ENCODE measurements at places on chromosomes 13 and 19.
A peak's percentile ranks its signal among the peaks of the same experiment; 100 is the strongest.

DNA sequence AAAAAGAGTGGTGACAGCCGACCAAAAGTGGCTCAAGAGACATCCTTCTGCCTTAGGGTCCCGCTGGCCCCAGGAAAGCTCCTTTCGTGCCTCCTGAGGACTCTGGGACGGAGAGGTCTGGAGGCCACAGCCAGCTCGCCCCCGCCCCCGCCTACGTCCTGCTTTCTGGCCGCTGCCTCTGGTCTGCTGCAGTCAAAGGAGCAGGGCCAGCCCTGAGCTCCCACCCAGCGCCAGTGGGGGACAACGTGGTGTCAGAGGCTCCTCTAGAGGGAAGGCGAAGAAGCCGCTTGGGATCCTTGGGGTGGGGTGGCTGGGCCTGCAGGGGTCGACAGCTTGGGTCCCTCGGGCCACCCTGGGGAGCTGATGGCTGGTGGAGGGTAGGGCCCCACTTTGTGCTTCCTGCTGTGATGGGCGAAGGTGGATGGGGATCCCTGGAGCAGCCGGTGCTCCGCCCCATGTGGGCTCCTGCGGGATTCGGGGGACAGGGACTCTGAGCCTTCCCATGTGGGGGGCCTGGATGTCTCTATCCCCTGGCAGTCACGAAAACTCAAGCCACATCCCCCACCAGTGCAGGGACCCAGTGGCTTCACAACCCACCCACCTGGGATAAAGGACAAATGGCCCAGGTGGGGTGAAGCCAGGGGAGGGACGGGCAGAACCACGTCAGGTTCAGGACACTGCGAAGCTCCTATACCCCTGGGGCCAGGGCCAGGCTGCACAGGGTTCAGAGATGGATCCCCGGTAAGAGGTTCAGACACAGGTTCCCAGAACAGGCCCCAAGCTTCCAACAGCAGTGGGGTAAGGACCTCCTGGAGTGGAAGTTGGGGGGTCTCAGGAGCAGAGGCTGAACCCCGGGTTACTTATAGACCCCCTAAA is 9.0 kb upstream of the DIRAS1 start:
- no peak for DNase-seq

GRCh38 chr13:87777387-87777786 is 106.2 kb downstream of the SLITRK5 start:
- DNase-seq, result no peak

DNA sequence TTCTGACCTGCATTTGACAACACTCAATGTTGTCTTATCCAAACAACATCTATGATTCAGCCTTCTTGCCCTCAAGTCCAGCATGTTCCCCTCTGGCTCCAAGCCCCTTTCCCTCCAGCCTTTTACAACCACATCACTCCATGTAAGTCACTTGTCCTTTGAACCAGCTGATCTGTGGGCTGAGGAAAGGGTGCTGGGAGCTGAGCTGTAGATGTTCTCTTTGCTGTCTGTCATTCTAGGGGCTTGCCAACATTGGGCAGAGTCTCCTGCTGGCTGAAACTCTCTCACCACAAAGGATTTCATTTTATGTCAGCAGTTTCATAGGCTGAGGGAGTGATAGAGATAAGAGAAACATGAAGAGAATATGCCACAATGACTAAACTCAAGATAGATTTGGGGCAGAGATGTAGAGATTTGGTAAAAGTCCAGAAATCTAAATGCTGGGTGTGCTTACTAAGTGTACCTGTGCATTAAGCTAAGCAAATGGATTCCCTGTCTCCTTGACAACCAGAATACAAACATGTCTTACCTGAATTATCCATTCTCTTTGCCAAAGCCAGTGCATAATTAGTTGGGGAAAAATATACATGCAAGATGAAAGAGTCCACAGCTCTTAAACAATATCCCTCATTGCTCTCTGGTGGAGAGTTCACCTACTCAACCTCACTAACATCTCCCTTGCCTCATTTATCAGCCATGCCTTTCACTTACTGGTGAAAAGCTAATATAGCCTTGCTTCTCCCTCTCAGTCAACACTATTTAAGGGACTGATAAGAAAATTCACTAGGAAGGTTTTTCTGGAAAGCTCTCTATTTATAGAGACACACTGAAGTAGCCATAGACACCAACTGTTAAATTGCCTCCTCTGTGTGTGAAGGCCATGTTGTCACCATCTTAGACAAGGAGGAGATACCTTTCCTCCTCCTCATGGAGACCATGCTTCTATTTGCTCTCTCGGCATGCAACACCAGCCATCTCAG is 175.5 kb upstream of the SERP2 start:
- peak; percentile 61 for DNase-seq

DNA sequence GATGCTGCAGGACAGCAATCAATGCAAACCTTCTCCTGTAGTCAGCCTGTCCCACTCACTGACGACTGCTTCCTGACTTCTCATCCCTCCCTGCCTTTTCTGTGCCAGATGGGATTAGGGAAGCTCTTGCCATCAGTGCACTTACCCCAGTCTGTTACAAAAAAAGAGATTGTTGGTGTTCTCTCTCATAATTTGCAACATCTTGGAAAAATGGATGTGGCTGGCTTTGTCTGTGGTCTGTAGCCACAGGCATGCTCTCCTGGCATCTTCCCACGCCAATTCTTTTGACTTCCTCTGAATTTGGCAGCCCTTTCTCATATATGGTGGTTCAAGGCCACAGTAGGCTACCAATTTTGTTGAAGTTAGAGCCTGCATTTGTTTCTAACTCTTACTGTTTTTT is 11.6 kb upstream of the HTR2A start:
- no peak for DNase-seq

DNA sequence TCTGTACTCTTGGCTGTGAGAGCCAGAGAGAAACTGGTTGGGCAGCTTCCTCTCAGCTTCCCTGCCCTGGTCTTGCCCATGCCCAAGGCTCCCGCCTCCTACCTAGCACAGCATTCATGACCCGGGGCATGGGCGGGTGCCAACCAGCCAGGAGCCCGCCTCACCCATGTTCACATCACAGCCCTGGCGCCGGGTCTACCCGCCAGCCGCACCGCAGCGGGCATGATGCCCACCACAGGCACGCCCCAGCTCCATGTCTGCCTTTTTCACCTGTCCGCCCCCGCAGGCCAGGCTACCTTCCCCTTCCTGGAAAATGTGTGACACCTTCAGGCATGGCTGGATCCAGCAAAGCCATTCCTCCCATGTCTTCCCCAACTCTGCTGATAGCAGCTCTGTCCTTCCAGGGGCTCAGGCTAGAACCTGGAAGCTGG is 42.1 kb downstream of the PTPRS start:
- no peak for DNase-seq

GRCh38 chr13:102187313-102187712 is 214.5 kb downstream of the FGF14 start:
- DNase-seq, result no peak

DNA sequence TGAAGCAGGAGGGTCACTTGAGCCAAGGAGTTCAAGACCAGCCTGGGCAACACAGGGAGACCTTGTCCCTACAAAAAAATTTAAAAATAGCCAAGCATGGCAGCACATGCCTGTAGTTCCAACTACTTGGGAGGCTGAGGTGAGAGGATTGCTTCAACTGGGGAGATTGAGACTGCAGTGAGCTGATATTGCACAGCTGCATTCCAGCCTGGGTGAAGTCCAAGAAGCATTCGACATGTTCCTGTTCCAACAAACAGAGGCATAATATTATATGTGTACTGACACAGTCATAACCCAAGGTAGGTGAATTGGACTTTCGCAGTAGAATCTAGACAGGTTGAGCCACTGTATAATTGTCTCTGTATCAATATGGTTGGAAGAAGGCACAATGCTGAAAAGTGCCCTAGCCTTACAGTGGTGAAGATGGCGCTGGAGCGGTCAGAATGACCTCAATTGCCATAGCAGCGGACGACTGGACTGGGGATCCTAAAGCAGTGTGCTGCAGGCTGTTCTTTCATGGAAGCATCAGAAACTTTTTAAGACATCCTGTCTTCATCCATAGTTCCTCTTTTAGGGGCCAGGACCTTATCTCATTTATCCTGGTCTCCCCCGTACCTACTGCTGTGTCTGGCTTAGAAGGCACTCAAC is 112.0 kb upstream of the CLDN10 start:
- DNase-seq, result no peak

DNA sequence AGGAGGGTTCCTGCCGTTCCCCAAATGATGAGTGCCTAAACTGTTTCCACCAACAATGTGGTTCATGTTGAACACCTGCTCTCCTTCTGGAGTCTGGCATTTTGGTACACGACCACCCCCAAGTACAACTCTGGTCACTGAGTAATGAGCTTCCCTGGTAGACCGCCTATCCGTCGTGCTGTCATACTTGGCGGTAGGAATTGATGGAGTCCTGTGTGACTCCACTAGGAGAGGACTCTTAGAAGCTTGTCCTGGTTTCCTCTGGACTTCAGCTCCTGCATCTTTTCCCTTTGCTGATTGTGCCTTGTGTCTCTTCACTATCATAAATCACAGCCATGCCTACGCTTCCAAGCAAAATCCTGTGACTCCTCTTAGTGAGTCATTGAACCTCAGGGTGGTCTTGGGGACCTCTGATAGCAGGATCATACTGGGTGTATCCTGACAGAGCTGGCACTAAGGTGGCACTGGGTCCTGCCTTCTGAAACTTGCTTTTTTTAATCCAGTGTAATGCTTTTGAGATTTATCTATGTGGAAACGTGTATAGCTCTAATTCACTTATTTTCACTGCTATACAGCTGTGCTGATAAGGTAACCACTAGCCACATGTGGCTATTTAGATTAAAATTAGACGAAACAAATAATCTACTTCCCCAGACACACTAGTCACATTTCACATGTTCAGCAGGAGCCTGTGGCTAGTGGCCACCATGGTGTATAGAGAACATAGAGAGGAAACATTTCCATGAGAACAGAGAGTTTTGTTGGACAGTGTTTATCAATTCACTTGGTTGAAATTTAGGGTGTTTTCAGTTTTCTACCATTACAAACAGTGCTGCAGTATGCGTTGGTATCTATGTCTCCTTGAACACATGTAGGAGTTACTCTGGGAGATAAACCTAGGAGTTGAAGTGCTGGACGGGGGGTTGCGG is 6.1 kb upstream of the ASF1B start:
- no peak for DNase-seq

- peak; percentile 86 for DNase-seq
Observed at GRCh38 chr19:19540064-19540714, 2.1 kb downstream of the CILP2 start.

DNA sequence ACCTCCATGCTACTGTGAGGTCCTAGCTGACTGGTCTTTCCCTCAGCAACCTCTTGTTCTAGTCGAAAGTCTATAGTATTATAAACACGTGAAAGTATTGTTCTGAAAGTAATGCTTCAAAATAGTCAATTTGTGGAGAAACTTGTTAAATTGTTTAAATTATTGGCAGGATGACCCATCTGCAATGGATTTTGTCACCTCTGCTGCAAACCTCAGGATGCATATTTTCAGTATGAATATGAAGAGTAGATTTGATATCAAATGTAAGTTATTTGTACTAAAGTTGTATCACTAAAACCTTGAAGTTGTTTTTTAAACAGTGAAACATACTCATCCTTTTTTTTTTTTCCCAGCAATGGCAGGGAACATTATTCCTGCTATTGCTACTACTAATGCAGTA is 25.9 kb downstream of the UBA2 start:
- no peak for DNase-seq

DNA sequence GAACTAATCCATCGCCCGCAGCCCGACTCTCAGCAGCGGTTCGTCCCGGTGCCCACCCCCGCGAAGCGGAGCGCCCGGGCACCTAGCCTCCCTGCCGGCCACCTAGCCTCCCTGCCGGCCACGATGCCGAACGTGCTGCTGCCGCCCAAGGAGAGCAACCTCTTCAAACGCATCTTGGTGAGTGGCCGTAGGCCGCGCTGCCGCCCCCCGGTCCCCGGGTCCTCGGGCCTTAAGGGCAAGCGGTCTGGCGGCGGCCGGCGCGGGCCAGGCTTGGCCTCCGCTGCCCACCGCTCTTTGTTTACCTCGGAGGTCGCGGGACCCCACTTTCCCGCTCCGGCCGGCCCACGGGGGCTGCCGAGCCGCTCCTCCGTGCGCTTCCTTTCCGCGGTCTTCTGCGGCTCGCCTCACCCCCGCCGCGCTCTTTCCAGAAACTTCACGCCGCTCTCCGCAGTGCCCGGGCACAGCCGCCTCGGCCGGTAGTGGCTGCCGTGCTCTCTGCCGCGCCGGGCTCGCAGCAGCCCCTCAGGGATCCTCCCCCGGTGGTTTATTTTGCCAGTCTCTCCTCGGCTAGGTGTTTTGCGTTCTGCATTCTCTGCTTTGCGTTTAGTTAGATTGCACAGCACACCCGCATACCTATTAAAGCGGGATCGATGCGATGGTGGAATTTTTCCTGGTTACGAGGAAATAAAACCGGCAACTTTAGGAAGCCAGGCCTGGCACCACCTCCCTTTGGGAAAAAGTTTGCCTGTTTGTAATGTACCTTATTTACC is 524 bp downstream of the NAA16 start:
- peak; percentile 65 for DNase-seq

GRCh38 chr19:16078759-16079707 is 2.7 kb downstream of the TPM4 start:
- peak; percentile 72 for DNase-seq

- no peak for DNase-seq
Observed at GRCh38 chr19:40101813-40102212, 11.1 kb upstream of the ZNF780A start.
